ENCODE measurements at places on chromosomes 16 and 17.
A peak's percentile ranks its signal among the peaks of the same experiment; 100 is the strongest.

DNA sequence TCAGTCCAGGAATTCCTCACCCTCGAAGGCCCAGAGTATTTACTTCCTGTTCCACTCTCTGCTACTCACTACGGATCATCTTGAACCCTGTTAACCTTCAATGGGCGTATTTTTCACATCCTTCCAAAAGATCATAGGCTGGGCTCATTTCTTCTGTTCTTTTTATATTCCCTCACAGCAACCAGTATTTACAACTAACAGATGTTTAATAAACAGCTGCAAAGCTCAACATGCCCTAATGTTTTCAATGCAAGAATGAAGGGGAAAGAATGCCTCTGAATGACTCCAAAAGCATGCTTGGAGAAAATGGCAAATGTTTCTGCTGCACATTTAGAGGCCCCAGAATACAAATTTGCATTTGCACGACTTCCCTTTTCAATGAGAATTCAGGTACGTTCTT is 174.9 kb downstream of the ZFHX3 start:
- no peak for DNase-seq

- no peak for DNase-seq
Observed at GRCh38 chr17:44502598-44503146, 534 bp downstream of the GPATCH8 start.

DNA sequence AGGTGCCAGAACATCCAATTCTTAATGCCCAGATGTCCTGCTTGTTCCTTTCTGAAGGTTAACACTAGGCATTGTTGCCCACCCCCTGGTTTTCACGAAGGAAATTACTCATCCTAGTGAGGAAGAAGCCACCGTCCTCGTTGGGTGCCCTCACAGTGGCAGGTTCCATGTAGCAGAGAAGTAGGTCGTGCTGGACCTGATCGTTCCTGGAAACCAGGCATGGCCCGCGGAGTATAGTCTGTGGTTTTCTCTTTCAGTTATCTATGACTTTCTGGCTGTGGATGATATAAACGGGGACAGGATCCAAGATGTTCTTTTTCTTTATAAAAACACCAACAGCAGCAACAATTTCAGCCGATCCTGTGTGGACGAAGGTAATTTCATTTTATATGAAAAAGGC is 16.5 kb downstream of the RGS11 start:
- DNase-seq, result no peak

DNA sequence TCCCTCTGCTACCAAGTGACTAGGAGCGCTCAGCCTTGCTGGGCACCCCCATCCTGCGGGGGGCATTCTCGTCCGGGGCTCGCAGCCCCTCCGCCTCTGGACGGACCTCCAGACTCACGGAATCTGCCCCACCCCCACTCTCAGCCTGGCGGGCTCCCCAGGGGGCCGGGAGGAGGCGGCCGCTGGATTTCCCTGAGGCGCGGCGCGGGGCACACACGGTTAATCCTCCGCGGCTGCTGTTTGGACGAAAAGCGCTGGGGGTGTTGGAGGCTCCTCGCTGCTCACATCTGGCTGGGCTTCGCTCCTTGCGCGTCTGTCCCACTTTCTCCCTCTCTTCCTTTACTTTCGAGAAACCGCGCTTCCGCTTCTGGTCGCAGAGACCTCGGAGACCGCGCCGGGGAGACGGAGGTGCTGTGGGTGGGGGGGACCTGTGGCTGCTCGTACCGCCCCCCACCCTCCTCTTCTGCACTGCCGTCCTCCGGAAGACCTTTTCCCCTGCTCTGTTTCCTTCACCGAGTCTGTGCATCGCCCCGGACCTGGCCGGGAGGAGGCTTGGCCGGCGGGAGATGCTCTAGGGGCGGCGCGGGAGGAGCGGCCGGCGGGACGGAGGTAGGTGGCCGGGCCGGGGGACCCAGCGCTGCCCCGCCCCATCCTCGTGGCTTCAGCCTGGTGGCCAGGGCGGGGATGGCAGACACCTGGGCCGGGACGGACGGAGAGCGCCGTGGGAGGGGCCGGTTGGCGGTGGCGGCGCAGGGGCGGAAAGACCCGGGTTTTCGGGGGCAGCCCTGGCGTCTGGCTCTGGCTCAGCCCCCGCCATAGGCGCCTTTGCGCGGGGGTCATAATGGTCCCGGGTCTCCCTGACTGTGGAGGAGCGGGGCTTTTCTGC is at the start of gene C1QTNF1:
Gene C1QTNF1, plus strand, starts transcription at position 284 of the 886 bp plus-strand sequence. CDS start 19,800 bp downstream, outside the sequence.
- peak; percentile 79 for DNase-seq

DNA sequence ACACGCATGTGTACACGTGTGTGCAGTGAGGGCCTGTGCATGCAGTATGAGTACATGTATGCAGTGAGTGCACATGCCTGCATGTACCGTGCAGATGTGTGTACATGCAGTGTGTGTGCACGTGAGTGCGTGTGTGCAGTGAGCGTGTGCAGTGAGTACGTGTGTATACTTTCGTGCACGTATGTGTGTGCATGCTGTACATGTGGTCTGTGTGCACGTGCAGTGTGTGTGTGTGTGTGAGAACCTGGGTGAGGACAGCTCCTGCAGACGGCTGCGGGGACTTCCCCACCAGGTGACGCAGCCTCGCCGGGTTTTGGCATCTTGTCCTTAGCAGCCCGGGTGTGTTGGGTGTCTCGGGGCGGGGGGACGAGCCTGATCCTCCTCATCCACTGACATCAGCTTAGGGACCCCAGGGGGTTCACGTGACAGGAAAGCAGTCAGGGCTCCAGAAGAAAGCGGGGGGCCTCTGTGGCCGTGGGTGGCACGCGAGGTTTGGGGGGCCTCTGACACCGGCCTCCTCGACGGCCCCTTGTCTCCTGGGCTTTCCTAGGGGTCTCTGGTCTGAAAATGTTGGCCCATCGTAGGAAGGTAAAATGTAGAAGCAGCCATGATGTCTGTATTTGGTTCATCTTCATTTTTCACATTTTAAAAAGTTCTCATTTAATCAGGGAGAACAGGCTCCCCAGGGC is 119.6 kb upstream of the ZNF750 start:
- no peak for DNase-seq

GRCh38 chr17:5499476-5500231 is 13.3 kb downstream of the MIS12 start:
- peak; percentile 85 for DNase-seq

GRCh38 chr17:16075949-16076348 is 76.3 kb downstream of the TTC19 start:
- DNase-seq, result no peak

DNA sequence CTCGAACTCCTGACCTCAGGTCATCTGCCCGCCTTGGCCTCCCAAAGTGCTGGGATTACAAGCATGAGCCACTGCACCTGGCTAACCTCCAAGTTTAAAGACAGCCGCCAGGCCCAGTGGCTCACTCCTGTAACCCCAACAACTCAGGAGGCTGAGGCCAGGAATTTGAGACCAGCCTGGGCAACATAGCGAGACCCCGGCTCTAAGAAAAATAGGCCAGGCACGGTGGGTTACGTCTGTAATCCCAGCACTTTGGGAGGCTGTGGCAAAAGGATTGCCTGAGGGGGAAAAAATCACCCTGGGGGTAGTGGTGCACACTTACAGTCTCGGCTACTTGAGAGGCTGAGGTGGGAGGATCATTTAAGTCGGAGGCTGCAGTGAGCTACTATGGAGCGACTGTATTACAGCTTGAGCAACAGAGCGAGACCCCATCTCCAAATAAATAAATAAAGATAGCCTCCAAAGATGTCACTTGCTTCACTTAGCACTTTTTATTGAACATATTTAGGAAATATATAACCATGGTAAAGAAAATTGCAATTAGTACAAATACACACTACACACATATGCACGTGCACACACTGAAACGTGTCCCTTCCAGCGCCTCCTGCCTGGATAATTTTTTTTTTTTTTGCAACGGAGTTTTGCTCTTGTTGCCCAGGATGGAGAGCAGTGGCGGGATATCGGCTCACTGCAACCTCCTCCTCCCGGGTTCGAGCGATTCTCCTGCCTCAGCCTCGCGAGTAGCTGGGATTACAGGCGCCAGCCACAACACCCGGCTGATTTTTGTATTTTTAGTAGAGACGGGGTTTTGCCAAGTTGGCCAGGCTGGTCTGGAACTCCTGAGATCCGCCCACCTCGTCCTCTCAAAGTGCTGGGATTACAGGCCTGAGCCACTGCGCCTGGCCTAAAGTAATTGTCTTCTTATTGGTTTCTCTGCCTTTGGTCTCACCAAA is 1.4 kb upstream of the BCKDK start:
- DNase-seq, result no peak

- DNase-seq, result no peak
Observed at GRCh38 chr16:89145406-89146161, 26.0 kb upstream of the CDH15 start.

GRCh38 chr17:70172449-70172848 is 3.1 kb downstream of the KCNJ2 start:
- no peak for DNase-seq

DNA sequence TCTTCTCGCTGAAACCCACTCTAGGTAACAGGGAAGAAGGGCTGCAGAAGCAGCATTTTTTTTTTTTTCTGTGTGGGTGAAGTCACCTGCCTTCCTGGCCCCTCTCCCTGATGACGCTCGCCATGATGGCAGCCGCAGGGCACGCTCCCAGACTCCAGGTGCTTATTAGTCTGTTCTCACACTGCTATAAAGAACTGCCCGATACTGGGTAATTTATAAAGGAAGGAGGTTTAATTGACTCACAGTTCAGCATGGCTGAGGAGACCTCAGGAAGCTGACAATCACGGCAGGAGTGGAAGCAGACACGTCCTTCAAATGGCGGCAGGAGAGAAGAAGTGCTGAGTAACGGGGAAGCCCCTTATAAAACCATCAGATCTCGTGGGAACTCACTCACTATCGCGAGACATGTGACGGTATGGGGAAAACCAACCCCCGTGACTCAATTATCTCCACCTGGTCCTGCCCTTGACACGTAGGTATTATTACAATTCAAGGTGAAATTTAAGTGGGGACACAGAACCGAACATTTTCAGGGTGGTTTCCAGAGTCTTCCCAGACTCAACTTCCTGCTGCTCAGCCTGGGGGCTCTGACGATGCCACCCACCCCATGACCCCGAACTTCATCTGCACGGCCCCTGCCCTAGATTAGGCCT is 34.9 kb upstream of the NLRP1 start:
- DNase-seq, result no peak

DNA sequence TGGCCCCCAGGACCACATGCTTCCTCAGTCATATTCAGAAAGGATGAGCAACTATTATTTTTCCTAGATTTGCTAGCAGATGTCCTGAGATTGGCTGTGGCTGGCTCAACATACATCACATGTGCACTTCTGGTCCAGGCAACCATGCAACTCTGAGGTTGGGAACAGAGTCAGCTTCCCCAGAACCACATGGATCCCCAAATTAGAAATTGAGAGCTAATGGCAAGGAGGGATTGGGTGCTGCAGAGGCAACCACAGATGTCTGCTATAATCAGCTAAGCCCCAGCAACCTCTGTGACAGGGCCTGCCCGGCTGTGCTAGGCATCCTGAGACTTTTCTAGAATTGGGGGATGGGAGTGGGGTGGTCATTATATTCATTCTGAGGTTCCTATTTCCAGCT is 33.8 kb upstream of the CLEC18A start:
- DNase-seq, result no peak

DNA sequence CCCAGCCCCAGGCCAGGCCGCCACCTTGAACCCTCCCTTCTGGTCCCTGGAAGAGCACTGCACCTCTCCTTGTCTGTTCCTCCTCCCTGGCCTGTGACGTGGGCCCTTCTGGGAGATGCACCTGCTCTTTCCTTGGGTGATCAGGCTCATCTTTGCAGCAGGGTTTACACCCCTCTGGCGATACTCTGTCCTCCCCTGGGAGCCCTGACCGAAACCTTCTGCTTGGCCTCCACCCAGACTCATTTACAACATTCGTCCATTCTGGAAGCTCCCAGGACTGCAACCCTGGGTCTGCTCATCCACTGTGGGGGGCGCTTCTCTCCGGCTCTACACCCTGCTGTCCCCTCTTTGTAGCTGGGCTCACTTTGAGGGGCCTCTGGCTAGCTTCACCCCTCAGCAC is 73.3 kb downstream of the PGS1 start:
- DNase-seq, result no peak

GRCh38 chr16:10206215-10206614 is 24.0 kb upstream of the GRIN2A start:
- DNase-seq, result no peak

DNA sequence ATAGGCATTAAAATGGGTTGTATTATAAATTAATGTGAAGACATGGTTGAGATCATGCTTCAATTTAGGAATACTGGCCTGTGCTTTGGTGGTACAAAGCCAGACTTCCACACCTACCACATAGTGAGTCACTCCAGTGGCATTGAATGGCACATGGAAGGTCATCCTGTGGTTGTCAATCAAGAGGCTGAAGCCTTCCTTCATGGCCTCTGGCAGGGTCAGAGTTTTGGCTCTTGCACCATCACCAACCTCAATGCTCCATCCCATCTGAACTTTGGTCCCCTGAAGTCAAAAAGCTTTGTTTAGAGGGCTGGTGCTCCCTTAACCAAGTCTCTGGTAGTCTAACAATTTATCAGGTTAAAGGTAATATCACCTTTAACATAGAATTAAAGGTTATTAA is 6.1 kb downstream of the ZP2 start:
- no peak for DNase-seq

- DNase-seq, result peak; percentile 64
Observed at GRCh38 chr17:45248132-45248957, 13.5 kb downstream of the SPATA32 start.

DNA sequence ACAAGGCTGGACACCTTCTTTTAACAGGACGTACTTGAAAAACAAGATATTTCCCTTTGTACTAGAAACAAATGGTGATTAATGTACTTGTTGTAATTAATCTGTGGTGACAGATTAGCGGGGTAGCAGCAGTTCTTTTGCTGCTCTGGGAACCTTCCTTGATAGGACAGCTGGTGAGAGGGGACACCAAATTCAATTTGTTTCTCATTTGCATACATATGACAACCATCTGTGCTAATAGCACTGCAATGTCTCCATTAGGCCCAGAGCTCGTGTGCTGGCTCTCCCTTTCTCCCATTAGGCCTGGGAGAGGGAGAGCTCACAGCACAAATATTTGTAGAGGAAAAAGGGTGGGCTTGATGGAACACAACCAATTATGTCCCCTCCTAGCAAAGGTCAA is 221.0 kb upstream of the HS3ST3A1 start:
- peak; percentile 11 for DNase-seq

- no peak for DNase-seq
Observed at GRCh38 chr17:73503560-73503959, 140.7 kb downstream of the SDK2 start.

GRCh38 chr17:39335704-39336223 is 65.7 kb downstream of the FBXL20 start:
- DNase-seq, result no peak
